ENCODE measurements at places on chromosomes 5 and 9.
A peak's percentile ranks its signal among the peaks of the same experiment; 100 is the strongest.

DNA sequence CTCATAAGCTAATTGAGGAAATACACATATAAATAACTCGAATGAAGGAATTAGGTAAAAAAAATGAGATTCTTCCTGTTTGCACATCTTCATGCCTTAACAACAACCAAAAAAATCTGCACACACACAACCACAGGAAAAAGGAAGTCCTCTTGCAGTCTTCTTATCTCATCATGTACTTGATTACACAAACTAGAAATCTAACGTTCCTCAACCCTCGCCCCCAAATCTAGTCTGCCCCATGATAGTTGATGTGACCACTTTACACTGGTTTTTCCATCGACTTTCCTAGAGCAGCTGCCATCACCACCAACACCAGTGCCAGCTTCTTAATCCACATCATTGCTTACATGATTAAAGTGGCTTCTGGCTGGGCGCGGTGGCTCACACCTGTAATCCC, 31.2 kb upstream of the RNU6ATAC start:
- DNase-seq, result no peak

- no peak for DNase-seq
Measured at GRCh38 chr9:123825342-123826060, 104.4 kb downstream of the DENND1A start.

DNA sequence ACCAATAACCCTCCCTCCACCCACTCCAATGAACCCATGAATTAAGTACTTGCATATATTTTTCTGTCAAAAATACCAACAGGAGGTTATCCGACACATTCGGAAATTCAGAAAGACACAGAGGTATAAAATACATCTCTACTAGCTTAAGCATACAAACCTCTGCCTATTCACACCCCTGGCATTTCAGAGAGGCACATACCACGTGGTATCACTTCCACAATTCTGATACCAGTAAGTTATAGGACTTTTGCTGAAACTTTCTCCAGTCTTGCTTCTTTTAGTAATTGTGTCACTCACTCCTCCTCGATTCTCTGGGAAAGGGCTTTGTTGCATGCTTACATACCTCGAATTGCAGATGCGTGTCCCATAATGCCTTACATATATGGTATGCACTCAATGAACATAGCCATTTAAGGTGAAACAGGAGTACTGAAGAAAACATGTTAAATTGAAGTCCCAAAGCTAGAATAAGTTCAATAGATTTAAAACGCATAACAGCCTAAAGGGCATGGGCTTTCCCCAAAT, 58.1 kb downstream of the TLE1 start:
- DNase-seq, result no peak

- DNase-seq, result no peak
Measured at GRCh38 chr5:37710965-37711364, 128.9 kb downstream of the GDNF start.

DNA sequence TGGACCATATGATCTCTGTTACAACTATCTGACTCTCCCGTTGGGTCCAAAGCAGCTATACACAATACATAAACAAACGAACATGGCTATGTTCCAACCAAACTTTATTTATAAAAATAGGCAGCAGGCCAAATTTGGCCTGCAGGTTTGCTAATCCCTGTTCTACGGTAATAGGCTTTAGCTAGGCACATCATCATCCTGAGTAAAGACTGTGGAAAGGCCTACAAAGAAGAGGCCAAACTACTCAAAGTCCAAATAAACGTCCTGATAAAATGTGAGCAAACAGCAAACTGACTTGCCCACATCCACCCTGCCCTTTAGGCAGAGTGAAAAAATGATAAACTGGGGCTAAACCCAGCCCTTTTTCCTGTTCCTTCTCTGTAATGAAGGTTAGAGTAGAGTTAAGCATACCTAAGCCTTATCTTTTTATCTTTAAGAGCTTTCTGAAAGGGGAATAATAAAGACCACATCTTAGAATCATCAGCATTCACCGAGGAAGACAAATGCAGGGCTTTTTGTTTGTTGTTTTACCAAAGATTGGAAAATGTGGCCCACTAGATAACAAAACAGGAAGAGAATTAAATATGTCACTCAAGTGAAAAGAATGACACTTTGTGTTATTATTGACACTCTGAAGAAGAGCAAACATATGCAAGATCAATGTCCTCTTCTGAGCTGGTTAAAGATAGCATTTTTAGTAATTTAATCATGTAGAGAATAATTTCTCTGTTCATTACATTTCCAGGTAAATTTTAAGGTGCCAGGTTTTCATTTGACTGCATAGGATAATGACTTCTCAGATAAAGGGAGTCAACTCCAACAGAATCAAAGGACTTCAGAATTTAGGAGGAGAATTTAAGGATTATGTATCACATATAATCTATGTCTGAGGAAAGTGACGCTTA, 160.0 kb upstream of the GNA14 start:
- DNase-seq, result no peak

GRCh38 chr9:132042324-132042723, 37.3 kb downstream of the MED27 start:
- no peak for DNase-seq

DNA sequence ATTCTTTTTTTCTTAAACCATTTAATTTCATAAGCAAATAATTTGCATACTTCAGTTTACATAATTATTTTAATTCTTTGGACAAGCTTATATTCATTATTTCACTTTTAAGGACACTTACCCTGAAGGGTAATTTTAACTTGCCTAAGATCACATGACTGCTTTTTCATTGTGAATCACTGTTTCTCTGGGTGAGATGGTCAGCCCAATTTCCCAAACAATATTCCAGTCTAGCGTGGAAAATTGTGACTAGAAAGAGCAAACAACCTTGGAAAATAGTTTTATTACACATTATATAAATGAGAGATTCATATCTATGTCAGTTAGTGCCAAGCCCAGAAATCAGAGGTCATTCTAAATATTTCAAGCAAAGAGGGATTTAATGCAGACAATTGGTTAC, 21.4 kb upstream of the JAKMIP2 start:
- no peak for DNase-seq

DNA sequence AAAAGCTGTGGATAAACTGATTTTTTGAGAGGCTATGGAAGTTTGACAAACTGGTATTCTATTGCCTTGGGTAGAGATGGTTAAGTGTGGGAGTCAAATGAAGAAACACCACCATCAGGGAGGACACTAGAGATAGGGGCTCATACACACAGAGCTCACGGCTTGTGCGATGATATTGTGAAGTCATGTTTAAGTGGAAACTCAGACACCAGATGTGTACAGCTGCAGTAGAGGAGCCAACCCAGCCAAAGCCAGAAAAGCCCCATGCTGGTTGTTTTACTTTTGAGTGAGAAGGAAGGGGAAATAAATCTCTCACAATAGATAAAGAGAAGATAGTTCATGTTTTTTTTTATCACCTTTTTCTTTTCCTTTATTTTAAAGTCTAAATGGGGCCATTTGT, 377.7 kb downstream of the DMRT2 start:
- no peak for DNase-seq

DNA sequence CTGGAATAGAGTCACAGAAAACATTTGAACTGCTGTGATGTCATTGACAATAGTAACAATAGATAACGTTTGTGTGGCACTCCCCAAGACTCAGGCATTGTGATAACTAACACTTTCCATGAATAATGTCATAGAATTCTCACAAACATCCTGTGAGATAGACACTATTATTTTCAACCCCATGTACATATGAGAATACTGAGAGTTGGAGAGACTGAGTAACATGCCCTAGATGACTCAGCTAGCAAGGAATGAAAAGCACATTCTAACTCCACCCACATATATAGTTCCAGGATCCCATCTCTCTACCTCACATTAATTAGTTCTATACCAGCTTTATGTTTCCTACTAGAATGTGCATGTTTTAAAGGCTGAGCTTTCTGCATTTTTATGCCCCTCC, 71.4 kb downstream of the ASTN2 start:
- no peak for DNase-seq

- DNase-seq, result peak; percentile 74
Measured at GRCh38 chr5:150263801-150264621, 25.6 kb downstream of the CAMK2A start.

DNA sequence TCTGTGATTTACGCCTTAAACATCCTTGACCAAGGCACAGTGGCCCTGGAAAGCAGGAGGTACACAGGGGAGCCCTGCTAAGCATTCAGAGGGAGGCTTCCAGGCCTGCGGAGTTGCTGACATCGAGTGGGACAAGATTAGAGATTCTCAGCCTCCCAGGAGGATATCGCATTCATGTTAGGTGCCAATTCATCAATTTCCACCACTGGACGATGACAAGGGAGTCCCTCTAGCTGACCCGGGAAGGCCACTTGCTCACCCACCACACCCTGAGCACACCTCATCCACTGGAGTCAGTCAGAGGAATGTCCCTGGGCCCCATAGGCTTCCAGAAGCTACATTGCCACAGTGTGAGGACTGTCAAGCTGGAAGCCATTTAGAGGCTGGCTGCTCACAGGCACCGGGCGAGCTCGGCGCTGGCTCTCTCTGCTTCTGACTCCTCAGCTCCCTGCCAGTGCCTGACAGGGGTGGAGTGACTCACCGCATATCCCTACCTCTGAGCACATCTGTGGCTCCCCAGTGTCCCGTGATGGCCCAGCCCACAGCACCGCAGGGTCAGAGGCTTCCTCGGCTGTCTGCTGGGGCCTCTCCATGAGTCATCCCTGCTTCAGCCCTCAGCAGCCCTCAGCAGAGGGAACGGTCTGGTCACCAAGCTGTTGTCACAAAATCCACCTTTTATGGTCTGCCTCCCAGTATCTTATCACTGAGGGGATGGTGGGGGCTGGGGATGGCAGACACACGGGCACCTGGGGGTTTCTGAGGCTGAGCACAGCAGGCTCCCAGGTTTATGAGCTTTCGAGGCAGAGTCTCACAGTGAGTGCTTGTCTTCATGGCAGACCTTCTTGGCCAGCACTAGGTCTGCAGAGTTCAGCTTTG, 117.5 kb downstream of the ZNF608 start:
- DNase-seq, result peak; percentile 80

GRCh38 chr9:132356324-132356924, 1.6 kb upstream of the SETX start:
- no peak for DNase-seq

- DNase-seq, result no peak
Measured at GRCh38 chr9:125509476-125509875, 197.5 kb downstream of the MAPKAP1 start.

DNA sequence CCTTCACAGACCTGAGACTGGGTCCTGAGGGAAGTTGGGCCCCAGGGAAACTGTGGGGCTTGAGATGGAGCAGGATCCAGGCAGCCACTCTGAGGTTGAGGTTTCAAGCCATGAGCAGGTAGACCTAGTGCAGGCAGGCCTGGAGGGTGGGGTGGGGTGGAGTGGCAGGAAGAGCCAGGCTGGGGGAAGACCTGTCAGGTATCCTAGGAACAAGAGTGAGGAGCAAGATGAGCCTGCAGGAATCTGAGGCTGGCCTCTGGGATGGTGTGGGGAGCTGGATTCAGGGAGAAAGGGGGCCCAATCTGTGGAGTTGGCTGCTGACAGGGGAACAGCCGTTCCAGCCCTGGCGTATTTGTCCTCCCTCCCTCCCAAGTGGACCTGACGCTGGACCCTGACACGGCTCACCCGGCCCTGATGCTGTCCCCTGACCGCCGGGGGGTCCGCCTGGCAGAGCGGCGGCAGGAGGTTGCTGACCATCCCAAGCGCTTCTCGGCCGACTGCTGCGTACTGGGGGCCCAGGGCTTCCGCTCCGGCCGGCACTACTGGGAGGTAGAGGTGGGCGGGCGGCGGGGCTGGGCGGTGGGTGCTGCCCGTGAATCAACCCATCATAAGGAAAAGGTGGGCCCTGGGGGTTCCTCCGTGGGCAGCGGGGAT, 9.8 kb downstream of the RACK1 start:
- DNase-seq, result no peak

- DNase-seq, result no peak
Measured at GRCh38 chr9:17401858-17402257, 177.0 kb upstream of the SH3GL2 start.

GRCh38 chr9:135704483-135704882, 2.5 kb downstream of the KCNT1 start:
- DNase-seq, result no peak

DNA sequence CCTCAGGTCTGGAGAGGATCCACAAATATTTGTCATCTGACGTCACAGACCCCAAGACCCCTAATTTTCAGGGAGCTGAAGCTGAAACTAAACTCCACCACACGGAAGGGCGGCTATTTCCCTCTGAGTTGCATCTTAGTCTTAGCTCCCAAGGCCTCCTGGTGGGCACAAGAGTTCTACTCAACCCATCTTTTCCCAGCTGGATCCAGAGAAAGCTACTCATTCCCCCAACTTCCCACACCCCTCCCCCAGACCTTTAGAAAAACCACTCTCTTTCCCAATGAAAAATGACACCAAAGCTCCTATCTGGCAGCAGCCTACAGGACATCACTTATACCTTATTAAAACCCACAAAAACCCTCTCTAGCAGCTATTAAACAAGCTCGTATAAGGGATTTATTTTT, 67.1 kb upstream of the SLC1A1 start:
- DNase-seq, result no peak

GRCh38 chr9:130756455-130757152, 63.0 kb downstream of the EXOSC2 start:
- no peak for DNase-seq
